ENCODE measurements at places on chromosomes 5 and 9.

DNA sequence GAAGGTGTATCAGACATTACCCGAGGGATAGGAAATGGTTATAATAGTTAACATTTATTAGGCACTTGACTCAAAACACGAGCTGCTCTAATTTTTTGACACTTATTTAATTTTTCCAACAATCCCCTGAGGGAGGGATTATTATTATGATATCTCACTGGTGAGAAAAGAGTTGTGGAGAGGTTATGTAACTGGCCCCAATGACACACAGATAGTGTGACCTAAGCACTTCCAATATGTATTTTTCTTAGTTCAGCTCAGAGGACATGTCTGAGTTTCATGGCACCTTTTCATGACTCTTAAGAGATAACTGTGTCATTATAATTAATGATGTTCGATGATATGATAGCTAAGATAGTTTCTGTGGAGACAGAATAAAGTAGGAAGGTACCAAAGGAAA, 86.9 kb downstream of the PTCD2 start:
- DNase-seq = no peak

DNA sequence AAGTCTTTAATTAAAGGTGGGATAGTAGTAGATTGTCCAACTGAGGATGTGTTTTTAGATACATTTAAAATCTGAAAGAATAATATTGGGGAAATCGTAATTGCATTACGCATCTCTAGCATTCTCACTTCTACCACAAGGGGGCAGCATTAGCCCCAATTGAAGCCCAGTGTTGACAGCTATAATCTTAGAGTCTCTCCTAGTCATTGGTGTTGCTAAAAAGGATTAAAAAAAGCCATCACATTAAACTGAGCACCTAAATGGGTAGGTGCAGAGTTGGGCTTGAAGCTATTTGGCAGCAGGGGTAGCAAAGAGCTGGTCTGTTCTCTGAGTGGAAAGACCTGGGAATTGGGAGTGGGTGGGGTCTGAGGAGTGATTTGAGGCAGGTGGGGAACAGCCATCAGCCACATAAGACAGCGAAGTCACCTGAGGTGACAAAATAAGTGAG, 177.2 kb downstream of the OSTF1 start:
- peak; percentile 15 for DNase-seq

DNA sequence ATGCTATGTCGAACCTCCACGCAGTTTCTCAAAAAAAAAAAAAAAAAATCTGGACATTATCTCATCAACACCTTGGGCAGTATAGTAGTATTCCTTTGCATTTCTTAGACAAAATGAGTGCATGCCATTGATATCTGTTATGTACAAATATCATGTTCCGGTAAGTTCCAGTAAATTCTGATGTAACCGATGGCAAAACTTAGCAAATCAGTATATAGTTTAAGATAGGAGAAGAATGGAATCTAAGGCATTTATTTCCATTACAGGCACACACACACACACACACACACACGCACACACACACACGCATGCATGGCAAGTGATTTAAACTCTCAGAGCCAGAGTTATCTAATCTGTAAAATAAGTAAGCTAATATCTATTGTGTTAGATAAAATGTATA, 356.5 kb upstream of the TUSC1 start:
- DNase-seq = no peak

GRCh38 chr5:157335534-157336422, 69.9 kb downstream of the CYFIP2 start:
- DNase-seq = no peak

DNA sequence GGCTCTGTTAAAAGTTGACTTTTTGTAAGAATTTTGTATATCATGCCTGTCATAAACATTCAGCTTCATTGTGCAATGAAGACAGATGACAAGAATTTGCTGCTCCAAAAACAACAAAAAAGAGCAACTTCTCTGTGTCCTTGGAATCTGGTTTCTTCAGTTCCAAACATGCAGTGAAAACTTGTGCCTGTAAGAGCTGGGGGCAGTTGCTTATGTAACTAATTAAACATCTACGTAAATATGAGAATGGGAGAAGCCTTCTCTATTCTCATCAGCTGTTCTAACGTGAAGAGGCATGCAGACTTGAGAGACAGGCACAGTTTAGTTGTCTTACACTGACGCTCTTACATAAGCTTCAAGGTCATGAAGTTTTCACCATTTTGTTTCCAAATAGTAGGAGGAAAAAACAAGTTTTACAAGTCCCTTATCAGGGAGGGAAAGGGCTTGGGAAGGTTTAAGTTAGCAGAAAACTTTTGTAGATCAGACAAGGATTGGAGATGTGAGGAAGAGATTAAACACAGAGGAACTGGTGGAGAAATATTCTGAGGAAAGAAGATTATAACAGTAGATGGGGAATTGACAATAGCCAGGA, 170.4 kb downstream of the RFK start:
- DNase-seq = no peak

GRCh38 chr5:175657593-175658271, at the start of gene HRH2:
Gene HRH2, plus strand, starts transcription at chr5:175658071. Its CDS starts 25,163 bp downstream, at chr5:175683234.
- DNase-seq = peak; percentile 54

DNA sequence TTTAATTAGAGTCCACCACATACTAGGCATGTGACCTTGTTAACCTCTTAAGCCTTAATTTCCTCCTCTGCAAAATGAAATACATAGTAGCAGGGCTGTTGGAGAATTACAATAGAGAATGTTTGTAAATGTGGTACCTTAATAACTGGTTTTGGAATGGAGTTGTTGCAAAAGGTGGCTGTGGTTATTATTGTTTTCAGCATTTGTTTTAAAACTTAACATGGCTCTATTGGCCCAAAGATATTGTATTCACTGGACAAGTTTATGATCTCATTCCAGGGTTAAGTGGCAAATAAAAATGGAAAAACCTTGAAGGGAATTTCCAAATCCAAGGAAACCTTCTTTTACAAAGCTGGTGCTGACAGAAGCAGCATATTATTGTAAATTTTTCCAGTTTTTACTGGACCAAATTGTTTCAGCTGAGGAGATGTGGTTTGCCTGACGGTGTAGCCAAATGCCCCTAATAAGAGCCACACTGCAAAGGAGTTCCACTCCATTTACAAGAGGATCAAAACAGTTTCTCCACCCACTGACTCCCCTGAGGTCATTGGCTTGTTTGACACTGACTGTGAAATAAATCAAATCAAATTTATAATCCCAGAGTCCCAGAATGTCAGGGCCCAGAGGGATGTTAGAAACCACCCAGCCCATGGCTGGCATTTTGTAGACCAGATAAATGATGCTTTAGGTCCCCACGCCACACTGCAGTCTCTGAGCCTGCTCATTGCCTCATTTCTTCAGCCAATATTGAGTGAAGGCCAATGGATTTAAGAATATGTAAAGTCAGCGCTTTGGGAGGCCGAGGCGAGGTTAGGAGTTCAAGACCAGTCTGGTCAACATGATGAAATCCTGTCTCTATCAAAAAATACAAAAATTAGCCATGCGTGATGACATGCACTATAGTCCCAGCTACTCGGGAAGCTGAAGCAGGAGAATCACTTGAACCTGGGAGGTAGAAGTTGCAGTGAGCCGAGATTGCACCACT, 45.2 kb downstream of the ADRA1B start:
- no peak for DNase-seq

GRCh38 chr9:110278080-110278707, 21.9 kb upstream of the TXN start:
- DNase-seq = no peak

GRCh38 chr5:134437340-134437846, 25.7 kb upstream of the CDKN2AIPNL start:
- no peak for DNase-seq

GRCh38 chr9:34334337-34334824, 5.0 kb downstream of the NUDT2 start:
- no peak for DNase-seq

DNA sequence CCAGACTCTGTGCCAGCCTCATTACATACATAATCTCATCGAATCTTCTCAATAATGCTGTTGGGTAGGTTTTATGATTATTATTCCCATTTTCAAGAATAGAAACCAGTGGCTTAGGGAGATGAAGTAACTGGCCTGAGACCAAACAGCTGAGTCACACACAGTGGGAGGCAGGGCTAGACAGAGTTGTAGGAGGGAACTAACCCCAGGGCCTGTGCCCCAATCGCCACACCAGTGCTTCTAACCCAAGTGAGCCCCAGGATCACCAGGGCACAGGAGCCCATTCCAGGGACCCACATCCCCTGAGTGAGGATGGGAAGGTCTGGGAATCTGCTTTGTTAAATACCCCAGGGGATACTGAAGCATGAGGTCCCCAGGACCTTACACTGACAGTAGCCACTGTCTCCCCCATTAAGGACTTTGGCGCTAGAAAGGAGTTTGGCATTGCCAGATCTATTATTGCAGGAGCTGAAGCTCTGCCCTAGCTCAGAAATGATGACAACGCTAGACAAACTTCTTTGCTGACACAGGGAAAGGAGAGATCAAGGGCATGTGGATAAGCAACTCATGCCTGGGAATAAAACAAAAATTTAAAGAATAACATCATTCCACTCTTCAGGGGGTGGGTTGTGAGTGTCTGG, 63.8 kb upstream of the PPARGC1B start:
- DNase-seq = no peak
